ENCODE measurements at places on chromosomes 6 and 20.

DNA sequence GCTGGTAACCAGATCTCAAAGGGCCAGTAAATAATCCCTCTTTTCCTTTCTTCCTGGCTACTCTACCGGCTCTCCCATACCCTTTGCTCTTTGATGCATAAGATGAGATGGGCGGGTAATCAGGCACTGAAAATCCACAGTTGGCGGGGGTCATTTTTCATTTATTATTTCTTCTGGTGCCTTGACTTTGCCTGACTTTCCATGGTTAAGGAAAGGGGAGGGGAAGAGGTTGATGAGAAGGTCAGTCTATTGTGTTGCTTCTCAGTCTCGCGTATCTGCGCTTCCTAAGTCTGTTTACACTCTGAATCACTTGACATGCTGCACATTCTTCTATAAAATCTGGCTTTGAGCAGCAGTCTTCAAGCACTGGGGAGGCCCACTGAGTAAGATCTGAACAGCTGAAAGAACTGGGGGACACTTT, 121.1 kb upstream of the HDGFL1 start:
- no peak for DNase-seq

DNA sequence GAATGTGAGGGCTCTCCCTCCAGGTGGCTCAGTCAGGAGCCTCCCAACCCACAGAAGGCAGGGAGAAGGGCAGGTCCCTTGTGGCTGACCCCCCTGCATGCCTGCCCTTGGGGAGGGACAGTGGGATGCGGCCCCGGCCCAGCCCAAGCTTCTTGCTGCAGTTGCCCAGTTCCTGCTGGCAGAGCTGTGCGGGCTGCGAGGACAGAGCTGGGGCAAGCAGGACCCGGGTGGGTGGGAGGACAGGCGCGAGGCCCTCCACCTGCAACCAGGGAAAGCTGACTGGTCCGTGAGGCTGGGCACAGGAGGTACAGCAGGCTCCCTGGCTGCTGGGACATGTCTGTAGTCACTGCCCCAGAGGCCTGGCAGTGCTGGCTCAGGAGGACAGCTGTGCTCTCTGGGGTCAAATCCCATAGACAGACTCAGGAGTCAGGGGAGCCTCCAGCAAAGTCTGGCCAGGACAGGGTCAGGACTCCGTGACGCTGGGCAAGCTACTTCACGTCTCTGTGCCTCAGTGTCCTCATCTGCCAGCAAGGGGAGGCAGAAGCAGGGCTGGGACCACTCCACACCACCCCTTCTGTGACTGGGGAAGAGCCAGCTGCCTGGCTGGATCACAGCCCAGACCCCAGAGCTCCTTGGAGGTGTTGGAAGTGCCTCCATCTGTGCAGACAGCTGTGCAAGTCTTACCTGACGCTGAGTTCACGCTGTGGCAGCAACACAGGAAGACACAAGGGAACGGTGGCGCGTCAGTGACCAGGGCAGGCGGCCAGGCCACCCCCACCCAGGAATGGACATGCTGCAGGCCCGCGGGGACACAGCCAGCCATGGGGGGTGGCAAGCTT, 13.0 kb downstream of the UCKL1 start:
- no peak for DNase-seq

- no peak for DNase-seq
Observed at GRCh38 chr6:125611573-125612344, 137.7 kb upstream of the HEY2 start.

GRCh38 chr6:103175056-103175455, 1684.7 kb downstream of the HACE1 start:
- DNase-seq = no peak

DNA sequence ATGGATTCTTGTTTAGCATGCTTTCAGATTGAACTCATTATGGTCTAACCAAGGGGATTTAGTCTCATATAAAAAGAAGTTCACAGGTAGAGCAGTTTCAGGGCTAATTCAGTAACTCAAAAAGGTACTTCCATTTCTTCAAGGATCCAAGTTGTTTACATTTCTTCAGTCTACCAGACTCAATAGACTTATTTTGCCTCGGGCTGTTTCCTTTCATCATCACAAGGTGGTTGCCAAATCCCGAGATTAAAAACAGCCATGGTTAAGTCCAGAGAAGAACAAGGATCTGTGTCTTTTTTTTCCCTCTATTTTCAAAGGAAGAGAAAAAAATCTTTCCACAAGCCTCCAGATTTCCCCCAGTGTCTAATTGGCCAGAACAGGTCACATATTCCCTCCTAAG, 69.8 kb upstream of the SNX9 start:
- DNase-seq = no peak

DNA sequence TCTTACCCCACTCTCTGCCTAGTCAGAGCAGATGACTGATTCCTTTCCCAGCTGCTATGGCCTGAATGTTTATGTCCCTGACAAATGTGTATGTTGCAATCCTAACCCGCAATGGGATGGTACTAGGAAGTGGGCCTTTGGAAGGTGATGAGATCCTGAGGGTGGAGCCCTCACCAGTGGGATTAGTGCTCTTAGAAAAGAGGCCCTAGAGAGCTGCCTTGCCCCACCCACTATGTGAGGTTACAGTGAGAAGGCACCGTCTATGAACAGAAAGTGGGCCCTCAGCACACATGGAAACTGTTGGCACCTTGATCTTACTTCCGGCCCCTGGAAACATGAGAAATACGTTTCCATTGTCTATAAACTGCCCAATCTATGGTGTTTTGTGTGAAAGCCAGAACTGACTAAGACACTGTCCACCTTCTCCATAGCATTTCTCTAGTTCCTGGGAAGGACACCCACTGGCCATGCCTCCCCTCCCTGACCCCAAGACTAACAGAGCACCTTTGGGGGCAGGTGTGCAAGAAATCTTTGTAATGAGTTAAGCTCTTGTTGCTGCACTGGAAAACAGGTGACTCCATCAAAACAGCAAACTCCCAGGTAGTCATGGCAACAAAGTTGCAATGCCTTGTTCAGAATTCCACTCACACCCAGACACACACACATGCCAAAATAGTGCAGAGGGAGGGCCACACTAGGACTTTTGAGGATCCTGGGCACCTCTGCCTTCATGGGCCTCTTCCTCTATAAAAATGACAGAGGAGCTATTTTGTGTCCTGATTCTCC, 16.2 kb downstream of the GABRR2 start:
- no peak for DNase-seq

DNA sequence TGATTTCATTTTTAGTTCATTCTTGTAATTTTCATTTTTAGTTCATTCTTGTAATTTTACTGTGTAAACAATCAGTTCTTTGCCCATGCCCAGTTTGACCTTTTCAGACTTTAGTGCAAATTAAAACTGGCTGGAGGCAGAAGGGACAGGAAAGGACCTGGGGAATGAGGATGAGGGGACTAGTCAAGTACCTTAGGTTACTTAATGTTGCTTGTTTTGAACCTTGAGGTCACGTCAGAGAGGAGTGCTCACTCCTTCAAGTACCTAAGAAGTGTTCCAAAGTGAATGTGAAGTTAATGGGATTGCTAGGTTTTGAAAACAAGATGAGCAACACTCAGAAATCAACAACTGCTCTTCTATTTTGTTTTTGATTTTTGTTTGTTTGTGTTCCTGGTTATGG, 82.5 kb downstream of the FOXO3 start:
- DNase-seq = no peak

DNA sequence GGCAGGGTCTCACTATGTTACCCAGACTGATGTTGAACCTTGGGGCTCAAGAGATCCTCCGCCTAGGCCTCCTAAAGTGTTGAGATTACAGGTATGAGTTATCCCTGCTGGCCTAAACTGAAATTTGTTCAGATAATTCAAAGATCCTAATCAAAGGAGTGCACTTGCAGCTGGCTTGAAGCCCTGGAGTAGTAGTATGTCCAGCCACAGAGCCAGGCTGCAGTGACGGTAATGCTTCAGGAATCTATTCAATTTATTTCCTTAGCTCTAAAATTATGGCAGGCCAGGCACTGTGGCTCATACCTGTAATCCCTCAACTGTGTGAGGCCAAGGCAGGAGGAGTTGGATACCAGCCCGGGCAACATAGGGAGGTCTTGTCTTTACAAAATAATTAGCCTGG, 1.4 kb upstream of the DDX43 start:
- no peak for DNase-seq

DNA sequence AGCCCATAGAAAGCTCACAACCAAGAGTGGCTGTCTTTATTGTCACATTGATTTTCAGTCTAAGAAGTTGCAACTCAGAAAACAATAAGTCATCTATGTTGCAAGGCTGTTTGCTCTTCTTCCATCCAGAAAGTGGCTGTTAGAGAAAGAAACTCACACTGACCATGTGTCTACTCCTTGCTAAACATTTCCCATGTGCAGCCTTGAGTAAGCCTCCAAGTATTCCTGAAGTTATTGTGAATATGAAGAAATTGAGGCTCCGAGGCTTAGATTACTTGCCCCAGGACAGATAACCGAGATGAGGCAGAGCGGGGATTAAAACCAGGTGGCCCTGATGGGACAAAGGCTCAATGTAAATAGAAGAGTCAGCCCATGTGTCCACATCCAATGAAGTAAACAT, 105.0 kb downstream of the SPTLC3 start:
- DNase-seq = no peak

- DNase-seq = no peak
Observed at GRCh38 chr6:152293404-152293803, 343.8 kb downstream of the SYNE1 start.

- DNase-seq = no peak
Observed at GRCh38 chr6:82381278-82381677, 17.7 kb downstream of the TPBG start.

DNA sequence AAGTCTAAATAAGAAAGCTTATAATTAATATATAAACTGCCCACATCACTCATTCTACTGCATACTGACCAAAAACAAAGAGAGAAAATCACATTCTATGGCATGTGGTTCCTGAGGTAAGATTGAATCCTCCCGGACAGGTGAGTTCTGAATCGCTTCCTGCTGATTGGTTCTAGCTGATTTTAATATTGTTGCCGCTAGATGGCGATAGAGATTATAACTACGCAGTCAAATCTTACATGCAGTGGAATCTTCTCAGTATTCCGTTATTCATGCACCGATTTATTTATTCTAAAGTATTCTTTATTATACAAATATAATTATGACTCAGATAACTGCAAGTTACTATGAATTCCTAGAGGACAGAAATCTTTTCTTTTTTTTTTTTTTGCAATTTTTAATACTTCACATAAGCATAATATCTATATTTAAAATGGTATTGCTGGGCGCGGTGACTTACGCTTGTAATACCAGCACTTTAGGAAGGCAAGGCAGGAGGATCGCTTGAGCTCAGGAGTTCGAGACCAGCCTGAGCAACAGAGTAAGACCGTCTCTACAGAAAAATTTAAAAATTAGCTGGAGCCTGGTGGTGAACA, 24.2 kb upstream of the TMX4 start:
- peak; percentile 11 for DNase-seq

DNA sequence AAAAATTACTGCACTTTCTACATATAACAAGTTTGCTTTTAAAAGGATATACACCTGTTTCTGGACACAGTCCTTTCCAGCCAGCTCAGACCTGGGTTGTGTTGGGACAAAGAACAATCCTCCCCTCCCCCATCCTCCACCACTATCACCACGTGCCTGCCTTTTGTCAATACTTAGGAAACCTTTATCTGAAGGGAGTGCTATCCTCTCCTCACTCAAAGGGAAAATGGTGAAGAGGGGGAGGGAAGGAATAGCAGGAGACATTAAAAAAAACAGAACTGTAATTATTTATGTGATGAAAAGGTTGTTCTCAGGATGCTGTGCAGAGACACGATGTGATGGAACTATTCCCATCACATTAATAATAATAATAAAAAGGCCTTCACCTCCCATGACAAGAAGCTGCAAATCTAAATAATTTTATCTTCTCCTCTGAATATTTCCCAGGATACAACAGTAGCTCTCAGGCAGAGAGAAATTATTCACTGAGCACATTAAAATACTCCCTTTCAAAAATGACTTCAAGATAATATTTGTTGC, 105.5 kb downstream of the NRSN1 start:
- DNase-seq = no peak

- no peak for DNase-seq
Observed at GRCh38 chr6:5034736-5035135, 30.9 kb upstream of the RPP40 start.

GRCh38 chr6:71444222-71444621, 155.6 kb downstream of the OGFRL1 start:
- no peak for DNase-seq

DNA sequence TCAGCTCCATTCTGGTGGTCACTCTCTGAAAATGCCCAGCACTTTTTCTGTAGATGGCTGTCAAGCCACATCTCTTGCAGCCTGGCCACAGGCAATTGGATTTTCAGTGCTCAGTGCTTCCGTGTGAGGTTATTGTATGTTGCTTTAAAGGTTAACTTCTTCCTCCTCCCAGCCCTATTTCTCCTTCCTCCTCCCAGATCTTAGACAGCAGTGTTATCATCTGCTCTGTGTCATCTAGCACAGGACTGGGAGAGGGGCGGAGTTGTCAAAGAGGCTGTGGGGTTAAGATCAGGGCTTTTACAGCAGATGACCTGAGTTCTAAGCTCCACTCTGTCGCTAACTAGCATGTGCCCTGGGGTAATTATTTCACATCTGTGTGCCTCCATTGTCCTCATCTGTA, 129.0 kb downstream of the PHACTR3 start:
- DNase-seq = no peak

DNA sequence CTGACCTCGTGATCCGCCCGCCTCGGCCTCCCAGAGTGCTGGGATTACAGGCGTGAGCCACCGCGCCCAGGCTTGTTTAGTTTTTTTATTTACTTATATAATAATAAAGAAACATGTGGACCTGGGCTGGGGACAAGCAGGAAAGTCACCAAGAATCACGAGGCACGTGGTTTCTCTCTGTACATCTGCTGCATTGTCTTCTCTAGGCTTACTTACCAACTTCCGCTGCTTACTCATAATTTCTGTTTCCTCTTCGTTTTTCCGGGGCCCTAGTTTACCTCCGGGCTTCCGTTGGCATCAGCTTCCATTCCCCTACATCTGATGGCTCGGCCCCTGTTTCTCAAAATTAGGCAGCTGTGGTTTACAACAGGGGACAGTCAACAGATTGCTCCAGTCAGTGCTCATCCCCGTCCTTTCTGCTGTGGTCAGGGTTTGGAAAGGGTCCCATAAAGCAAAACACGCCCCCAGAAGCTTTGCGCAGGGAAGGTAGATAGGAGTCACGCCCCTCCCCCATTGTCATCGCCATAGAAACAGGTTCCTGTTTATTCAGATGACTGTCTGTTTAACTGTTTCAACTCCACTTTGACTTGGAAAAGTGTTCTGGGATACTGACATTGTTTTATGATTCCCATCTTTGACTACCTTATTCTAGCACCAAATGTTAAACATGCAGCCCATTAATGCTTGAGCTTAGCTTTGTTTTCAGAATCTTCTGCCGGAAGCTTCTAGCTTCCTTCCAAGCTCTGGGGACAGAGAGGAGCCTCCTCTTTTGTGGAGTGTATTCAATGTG, 31.9 kb upstream of the TXLNB start:
- DNase-seq = no peak

DNA sequence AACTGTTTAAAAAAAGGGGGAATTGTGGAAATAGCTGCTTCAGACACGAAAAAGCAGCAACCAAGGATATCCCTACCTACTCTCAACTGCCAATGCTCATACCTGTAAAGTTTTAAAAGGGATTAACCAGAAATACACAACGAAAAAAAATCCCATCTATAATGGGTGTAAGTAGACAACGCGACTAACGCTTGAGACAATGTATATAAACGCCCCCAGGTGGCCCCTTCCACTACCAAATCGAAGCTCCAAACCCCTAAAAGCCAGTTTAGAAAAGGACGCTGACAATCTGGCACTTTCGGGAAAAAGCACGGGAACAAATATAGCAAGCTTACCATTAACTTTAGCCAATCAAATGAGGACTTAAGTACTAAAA, 94.5 kb upstream of the BTN3A2 start:
- no peak for DNase-seq
